Stimulated activated CD8-positive, alpha-beta memory T cell treated with anti-CD3 and anti-CD28 coated beads, Interleukin-7, amount 100 ng/mL, for 48 hours (primary cell): ENCODE measurements at places on chromosomes 3 and 15.

DNA sequence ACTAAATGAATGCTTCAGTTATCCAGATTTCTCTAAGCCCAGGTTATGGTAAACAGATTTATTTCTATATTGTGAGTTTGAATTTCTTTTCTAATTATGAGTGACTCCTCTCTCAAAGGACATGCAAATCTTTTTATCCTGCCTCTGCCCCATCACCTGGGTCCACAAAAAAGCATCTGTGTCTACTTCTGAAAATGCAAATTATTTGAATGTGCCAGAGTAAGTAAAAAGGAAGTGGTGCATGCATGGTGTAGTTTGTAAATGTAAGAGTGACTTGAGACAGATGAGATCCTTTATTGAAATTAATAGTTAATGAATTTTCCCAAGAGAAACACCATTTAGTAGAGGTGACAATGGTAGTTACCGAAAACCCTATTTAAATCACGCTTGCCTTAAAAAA lies 26.9 kb downstream of the MCTP2 start:
- no peak for DNase-seq

DNA sequence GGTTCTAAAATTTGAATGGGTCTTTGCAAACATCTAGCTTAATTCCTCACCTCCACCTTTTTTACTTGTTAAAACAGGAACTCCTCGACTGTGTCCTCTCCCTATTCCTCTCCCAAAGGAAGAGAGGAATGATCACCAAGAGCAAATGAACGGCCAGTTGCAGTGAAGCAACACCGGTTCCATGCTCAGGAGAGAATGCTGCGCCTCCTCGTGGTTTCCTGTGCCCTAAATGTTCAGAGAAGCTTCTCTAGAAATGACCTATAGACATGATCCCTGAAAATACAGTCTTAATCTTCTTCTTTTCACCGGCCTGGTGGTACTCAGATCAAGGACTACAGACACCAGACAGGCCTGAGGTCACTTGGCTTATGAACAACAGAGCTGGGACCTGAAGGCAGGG lies 65.1 kb upstream of the GUCA1C start:
- no peak for DNase-seq

DNA sequence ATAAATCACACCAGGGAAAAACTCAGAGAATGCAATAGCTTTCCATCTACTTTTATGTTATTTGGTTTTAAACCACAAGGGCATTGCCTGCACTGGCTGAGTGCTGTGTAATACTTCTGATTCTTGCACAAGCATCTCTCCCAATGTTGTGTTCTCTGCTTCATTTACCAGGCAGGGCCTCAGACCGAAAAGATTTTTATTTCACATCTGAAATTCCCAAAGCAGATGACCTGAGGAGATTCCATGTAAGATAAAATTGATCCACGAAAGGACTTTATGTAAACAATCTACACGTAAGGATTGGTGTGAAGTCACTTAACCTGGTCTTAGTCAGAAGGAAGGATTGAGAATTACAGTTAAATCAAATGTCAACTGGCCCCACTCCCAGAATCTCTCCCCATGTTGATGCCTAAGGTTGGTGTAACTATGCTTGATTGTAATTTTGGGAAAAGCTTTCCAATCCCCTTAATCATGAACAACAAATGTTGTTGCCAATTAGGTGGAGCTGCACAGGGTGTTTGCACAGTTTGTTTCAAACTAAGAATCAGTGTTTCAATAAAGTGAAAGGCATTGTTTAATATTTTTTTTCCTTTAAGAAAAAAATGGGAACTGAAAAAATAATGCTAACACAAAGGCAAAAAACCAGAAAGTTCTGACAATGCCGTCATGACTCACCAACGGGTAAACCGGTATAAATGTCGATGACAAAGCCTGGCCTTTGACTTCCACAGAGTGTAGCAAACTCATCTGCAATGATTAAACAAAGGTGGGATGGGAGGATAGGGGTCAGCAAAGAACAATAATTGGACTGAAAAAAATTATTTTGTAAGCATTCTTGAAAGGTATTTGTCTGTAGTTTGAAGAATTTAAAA lies 128.6 kb downstream of the DUT start:
- no peak for DNase-seq

GRCh38 chr3:69130689-69131088 lies 8.3 kb upstream of the LMOD3 start:
- no peak for DNase-seq

GRCh38 chr3:37580237-37580636 lies 281.4 kb upstream of the CTDSPL start:
- no peak for DNase-seq

DNA sequence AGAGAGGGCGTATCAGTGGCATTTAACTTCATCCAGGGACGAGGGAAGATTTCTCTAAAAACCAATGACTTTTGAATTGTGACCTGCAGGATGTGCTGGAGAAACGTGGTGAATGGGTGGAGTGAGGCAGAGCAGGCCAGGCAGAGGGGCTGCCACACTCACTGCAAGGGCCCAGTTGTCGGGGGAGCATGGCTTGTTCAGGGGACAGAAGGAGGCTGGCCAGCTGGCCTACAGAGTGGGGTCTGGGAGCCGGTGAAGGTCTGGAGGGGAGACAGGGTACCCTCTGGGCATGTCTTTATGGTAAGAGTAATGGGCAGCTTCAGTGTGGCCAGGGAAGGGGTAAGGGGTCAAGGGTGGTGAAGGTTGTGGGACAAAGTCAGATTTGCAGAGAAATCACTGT lies 225.2 kb upstream of the RGMA start:
- no peak for DNase-seq
